ENCODE measurements at places on chromosomes 16 and 17. TPM values are rescaled to one million over a fixed set of nuclear protein-coding genes. Genes with fewer than 3 reads are reported as not detected.

KRTAP9-4 gene
- not detected for total RNA-seq

SOX9 gene
- total RNA-seq, result not detected

KRT12 gene
- total RNA-seq, result not detected

- no peak for DNase-seq
These were observed 345.0 kb downstream of the SLC39A11 start for GRCh38 chr17:72747501-72747900.

GRCh38 chr16:4570086-4570485 lies 13.9 kb downstream of the C16orf96 start:
- DNase-seq, result no peak

Measured in T-helper 17 cell (primary cell).